Parietal lobe (tissue), 2 donors: ENCODE measurements at places on chromosomes 12 and 14. TPM values are rescaled to one million over a fixed set of nuclear protein-coding genes. Genes with fewer than 3 reads are reported as not detected.

The SLC35F4 gene
- total RNA-seq, result 3.8 TPM

The PRPF40B gene
- total RNA-seq, result 36.6 TPM

The A2M gene
- total RNA-seq, result 48.8 TPM

The NRXN3 gene
- total RNA-seq, result 106 TPM

The KRT71 gene
- total RNA-seq, result not detected

The GPD1 gene
- 23.8 TPM for total RNA-seq

The TC2N gene
- total RNA-seq, result 5.6 TPM

The PPM1H gene
- total RNA-seq, result 9.7 TPM

The TAS2R10 gene
- total RNA-seq, result 15.0 TPM

The TMEM119 gene
- 0.94 TPM for total RNA-seq

The KRT85 gene
- not detected for total RNA-seq

The VASH1 gene
- 103 TPM for total RNA-seq

The IL26 gene
- total RNA-seq, result not detected

The CMKLR1 gene
- 1.3 TPM for total RNA-seq

The SLC10A1 gene
- not detected for total RNA-seq

The DUSP6 gene
- total RNA-seq, result 30.0 TPM

The RND1 gene
- 29.1 TPM for total RNA-seq

The MYO1A gene
- not detected for total RNA-seq

The CD27 gene
- total RNA-seq, result 0.63 TPM

The FSCB gene
- 0.31 TPM for total RNA-seq

The IFNG-AS1 gene
- total RNA-seq, result 0.31 TPM

The CMA1 gene
- total RNA-seq, result not detected

The CRIP1 gene
- total RNA-seq, result 1.6 TPM
